Activated T-helper 1 cell treated with anti-CD3 and anti-CD28 coated beads, Interleukin-2, amount 50 U/mL, for 16 hours (primary cell): ENCODE measurements at places on chromosomes 6 and 20.

GRCh38 chr6:106626485-106626884, 2.8 kb downstream of the RTN4IP1 start:
- DNase-seq, result no peak

GRCh38 chr6:44312901-44313788, at the start of gene AARS2:
Gene AARS2 (minus strand): TSS chr6:44313347. CDS start chr6:44313323, 24 bp downstream.
- peak; percentile 96 for DNase-seq

DNA sequence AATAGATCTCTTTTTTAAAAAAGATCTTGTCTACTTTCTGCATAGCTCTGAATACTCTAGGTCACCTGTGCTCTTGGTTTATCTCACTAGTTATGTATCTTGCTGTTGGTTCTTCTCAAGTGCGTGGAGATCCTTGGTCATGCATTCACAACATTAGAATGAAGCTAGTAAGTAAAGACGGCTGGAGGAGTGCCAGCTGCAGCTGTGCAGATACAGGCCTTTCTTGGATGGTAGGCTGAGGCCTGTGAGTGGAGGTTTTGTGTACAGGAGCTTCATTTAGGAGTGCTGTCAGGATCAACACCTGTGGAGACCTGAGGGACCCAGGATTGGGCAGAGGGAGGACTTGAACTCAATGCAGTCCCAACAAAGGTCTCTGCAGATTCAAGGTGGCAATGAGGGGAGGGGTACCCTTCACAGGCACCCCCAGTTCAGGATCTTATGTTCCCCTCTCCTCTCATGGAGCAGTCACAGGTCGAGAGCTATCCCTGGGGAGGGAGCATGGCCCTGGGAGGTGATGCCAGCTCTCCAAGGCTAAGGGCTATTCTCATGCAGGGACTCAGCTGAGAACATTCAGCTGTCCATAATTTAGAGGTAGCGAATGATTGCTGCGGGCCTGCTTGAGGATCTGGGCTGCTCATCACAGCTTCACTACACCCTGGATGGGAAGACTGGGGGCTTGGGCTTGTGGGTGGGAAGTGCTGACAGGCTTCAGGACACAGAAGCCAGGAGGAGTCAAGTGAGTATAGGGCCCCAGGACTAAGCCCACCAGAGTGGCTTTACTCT, 98.9 kb upstream of the ENPP5 start:
- no peak for DNase-seq

GRCh38 chr20:8798505-8798904, 270.4 kb upstream of the PLCB4 start:
- no peak for DNase-seq

DNA sequence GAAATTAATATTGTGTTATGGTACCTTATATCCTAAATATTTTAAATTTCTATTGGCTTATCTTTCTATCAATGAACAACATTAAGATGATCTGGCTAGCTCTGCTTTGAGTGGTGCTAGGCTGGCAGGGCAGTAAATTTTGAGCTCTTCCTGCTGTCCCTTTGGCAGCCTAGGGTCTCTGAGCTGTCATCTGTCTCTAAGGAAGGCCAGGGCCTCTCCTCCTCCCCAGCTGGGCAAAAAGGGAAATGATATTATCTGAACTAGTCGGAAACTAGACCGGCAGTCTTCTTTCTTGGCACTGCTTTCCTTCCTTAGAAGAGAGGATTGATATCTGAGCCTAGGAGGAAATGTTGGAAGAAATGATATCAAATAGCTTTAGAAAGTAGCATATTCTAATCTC, 176.7 kb upstream of the BTBD3 start:
- no peak for DNase-seq
